Right atrium auricular region (tissue), 2 donors: ENCODE measurements at places on chromosomes 16 and 17.

GRCh38 chr16:89357055-89357816 lies 133.1 kb downstream of the ANKRD11 start:
- no peak for DNase-seq

DNA sequence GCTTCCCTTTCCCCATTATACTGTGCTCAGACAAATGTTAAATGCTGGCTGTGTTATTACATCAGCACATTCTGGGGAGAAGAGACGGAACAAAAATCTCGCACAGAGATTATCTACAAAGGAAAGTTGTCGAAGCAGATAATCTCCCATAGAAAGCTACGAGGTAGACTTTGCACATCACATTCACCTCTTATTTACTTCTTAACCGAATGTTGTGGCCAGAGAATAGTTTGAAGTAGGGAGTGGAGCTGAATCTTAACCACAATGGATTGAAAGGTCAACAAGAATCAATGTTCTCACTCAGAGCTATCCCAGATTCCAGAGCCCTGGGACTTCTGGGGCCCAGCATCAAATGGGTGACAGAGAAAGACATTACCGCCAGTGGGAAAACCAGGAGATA lies 28.4 kb upstream of the LONP2 start:
- no peak for DNase-seq

- DNase-seq, result peak; percentile 93
Measured at GRCh38 chr17:39621523-39622379, 5.0 kb upstream of the PPP1R1B start.

- peak; percentile 92 for DNase-seq
Measured at GRCh38 chr17:78883533-78884131, 19.4 kb downstream of the CEP295NL start.

- no peak for DNase-seq
Measured at GRCh38 chr16:369275-369865, 968 bp downstream of the MRPL28 start.

GRCh38 chr17:56822725-56823124 lies 11.0 kb downstream of the C17orf67 start:
- DNase-seq, result no peak

- DNase-seq, result no peak
Measured at GRCh38 chr16:53599548-53599947, 96.5 kb upstream of the AKTIP start.

GRCh38 chr17:64661726-64661975 lies 456 bp downstream of the SMURF2 start:
- DNase-seq, result no peak
